Type B pancreatic cell (in vitro differentiated cells): ENCODE measurements at places on chromosomes 7 and 10.

GRCh38 chr7:69919426-69920111 lies 321.3 kb downstream of the AUTS2 start:
- no peak for DNase-seq

- DNase-seq, result peak; percentile 80
These were observed 588 bp downstream of the GLI3 start for GRCh38 chr7:42236266-42236975.

DNA sequence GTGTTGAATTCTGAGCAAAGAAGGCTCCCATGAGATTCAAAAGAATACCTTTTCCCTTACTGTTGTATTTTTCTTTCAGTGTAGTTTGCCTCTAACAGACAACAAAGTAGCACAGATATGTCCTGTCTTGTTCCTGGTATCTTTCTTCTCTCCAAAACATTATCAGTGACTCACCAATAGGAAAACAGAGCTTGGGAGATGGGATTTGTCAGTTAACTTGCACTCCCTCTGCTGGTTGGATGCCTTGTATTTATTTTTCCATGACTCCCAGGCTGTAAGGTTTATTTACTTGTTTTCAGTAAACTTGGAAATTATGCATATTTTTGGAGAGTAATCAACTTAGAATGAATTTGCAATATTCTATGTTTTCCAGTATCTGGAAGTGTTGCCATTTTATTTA lies 129.7 kb downstream of the SAMD9 start:
- no peak for DNase-seq

DNA sequence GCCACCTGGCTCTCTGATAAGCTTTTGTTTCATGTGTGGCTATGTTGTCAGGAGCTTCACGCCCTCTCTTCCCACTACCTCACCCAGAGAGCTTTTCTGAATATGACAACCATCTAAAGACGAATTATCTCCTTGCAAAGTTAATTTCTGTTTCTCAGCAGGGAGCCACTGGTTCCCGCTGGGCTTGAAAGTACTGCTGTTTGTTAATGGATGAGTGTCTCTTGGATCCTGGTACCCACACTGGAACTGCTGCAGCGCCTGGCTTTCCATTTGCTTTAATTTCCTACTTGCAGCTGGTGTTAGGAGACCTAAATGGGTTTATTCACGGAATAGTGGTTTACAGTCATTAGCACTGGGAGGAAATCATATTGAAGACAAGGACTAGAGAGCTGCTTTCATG lies 267.9 kb upstream of the LRGUK start:
- no peak for DNase-seq

GRCh38 chr7:82715344-82715743 lies 271.8 kb upstream of the CACNA2D1 start:
- DNase-seq, result no peak

DNA sequence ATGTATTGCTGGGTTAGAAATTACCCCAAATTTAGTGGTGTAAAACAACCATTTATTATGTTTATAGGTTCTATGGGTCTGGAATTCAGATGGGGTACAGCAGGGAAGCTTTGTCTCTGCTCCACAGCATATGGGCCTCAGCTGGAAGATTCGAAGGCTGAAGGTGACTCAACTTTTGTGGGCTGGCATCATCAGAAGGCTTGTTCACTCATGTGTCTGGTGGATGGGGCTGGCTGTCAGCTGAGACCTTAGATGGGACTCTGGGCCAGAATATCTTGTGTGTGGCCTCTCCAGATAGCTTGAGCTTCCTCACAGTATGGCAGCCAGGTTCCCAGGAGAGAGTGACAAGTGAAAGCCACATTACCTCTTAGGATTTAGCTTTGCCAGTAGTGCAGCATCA lies 45.9 kb downstream of the ZNF503 start:
- DNase-seq, result no peak

DNA sequence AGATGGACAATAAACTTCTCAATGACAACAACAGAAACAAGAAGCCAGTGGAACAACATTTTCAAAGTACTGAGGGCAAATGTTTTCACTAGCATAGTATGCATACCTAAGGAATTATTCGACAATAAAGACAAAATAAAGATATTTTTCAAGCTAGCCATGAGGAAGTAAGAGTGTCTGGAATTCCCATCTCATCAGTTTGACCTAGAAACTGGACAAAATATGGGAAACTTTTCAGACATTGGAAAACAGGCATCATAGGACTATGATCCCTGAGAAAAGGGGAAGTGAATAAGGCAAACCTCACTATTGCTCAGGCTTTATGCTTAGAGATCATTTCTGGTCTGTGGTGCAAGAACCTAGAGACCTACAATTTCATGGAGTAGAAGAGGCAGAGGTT lies 86.3 kb downstream of the OAT start:
- DNase-seq, result no peak

GRCh38 chr10:76675951-76676587 lies 961.5 kb downstream of the KCNMA1 start:
- no peak for DNase-seq

GRCh38 chr7:123346766-123347165 lies 147.0 kb upstream of the SLC13A1 start:
- DNase-seq, result no peak

DNA sequence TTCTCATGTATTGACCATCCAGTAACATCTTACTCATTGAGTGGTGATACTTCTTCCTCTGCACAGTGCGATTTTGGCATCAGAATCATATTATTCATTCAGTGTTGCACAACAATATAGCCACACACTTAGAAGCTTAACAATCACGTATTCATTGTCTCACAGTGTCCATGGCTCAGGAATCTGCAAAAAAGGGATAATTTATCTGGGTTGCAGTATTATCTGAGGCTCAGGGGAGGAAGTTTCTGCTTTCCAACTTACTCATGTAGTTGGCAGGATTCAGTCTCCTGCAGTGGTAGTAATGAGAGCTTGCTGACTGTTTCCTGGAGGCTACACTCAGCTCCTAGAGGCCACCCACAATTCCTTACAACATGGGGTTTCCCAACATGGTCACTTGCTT lies 803.6 kb downstream of the SORCS1 start:
- DNase-seq, result no peak

DNA sequence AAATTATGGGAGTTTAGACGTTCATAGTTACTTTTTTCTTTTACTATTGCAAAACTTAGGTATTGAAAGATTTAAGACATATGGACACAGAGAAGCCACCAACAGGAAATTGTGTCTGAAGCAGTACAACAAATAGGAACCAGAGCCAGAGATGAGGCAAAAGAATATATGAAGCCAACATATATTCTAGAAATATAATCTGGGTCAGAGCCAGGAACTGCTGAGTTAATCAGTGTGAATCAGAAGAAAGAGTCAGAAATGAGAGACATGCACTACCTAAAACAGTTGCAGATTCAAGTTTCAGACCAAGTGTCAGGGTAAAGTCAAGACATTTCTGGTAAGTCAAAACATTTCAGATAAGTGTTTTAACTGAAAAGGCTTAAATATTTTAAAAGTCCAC lies 67.7 kb downstream of the DGKB start:
- no peak for DNase-seq

DNA sequence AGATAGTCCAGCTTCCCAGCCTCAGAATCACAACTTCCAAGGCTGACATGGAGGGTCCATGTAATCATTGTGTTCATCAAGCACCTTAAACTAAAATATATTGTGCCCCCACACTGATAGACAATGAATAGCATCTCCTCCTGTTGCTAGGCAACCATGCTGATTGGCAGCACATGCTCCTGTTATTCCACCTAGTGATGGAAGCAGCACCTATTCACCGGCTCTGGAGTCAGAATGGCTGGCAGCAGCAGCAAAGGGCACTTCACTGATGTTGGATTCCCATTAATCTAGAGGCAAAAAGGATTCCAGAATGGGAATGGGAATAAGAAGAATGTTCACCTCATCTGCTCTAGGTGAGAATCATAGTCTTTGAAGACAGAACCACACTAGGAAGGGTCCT lies 55.0 kb downstream of the RELN start:
- no peak for DNase-seq

- DNase-seq, result no peak
These were observed 18.2 kb downstream of the ANLN start for GRCh38 chr7:36407636-36408550.

DNA sequence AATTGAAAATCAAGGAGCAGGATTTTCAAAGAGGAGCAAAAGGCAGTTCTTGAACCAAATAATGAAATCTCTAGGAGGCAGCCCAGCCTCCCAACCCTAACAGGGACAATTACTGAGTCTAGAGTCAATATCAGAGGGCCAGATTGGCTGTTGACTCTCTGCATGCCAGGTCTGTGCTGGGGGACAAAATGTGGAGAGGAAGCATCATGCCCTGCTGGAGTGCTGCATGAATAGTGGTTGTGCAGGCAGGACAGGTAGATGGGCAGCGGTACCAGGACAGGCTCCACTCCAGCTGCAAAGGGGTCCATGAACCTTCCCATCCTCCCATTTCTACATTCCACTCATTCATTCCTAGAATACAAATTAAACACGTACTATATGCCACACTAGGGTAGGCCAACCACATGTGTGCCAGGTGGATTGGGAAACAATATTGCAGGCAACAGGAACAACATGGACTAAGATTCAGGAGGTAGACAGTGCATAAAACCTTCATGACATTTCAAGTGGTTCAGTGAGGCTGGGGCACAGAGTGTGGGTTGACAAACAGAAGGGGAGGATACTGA lies 30.4 kb upstream of the MAT1A start:
- no peak for DNase-seq

GRCh38 chr7:114008696-114009095 lies 89.9 kb upstream of the PPP1R3A start:
- no peak for DNase-seq

GRCh38 chr10:105159268-105159667 lies 518.2 kb downstream of the SORCS3 start:
- DNase-seq, result no peak

DNA sequence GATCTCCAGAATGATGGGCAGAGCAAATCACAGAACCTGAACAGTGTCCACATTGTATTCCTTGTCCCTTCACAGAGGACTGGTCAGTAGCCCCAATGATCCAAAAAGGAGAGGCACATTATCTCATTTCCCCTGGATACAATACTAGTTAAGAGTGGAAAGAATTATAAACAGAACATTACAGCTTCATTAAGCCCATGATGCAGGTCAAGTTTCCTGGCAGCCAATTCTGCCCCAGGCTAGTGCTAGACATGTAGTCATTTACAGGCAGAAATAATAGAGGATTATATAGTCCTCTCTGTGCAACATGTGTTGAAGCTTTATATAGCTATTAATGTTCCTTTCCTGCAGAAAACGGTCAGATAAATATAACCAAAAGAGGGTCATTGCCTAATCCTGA lies 124.3 kb upstream of the WNT16 start:
- DNase-seq, result no peak

DNA sequence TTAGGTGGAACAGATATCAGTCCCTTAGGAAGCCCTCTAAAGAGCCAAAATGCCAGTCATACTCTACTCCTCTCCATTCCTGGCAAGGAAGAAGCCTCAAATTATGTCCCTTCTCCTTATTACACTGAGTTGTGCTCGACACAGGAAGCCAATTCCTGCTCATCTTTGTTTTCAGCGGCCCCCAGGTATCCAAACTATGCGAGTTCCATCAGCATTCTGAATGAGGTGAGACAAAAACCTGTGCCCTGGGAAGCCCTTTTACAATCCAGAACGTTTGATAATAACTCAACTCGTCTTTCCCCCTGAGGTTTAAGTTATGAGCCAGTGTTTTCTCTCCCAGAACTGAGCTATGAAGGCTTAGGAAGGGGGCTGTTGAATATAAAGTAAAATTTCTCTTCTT lies 580.5 kb downstream of the NXPH1 start:
- DNase-seq, result no peak

- DNase-seq, result no peak
These were observed 70.5 kb downstream of the CPXM2 start for GRCh38 chr10:123821136-123821535.

GRCh38 chr10:37754538-37755323 lies 102.7 kb downstream of the ZNF248 start:
- no peak for DNase-seq

GRCh38 chr7:2663121-2663886 lies 24.7 kb upstream of the AMZ1 start:
- DNase-seq, result no peak

- no peak for DNase-seq
These were observed 27.4 kb downstream of the STEAP4 start for GRCh38 chr7:88279323-88279722.

DNA sequence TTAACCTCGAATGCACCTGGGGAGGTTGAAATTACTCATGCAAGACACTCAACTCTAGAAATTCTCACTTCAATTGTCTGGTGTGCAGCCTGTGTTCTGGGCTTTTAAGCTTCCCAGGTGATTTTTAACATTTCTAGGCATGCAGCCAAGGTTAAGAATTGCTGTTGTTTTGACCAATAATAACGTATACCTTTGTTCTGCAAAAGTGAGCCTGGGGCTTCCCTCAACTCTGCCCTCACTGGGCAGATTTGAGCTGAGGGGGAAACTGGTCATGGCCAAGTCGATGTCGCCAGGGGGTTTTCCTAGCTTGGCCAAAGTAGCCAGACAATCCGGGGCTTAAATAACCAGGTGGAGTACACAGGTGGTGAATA lies 568 bp downstream of the PRSS2 start:
- no peak for DNase-seq

DNA sequence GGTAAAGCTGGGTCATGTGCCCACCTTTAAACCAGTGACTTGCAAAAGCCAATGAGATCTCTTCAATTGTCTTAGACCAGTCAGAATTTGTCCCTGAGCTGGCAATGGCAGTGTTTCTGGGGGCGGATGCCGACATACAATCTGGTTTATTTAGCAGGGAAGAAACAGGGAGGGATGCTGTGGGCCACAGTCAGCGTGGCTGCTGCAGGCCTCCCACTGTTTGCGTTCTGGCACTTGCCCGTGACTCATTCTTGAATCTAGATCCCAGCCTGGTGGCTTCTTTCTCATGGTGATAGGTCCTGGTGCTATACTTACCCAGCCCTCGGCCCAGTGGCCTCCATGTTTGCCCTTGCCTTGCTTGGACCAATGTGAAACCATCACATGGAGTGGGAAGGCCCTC lies 3.1 kb upstream of the CPA1 start:
- no peak for DNase-seq

GRCh38 chr10:86823565-86823964 lies 67.1 kb downstream of the BMPR1A start:
- no peak for DNase-seq

DNA sequence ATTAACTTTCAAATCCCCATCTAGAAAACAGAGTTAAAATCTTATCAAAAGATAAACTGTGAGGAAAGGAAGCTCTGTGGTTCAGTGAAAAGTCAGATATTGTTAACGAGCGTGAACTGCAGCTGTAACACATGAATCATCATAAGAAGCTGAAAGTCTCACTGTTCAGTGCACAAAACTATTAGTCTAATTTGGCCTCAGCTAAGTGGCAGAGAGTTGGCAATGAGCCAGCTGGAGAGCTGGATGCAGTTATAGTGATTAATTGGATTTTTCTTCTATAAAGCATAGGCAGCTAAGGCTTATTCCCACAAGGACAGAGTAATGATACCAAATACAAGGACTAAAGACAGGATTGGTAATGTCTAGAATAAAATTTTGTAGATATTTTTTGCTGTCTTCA lies 101.1 kb upstream of the ABCB5 start:
- no peak for DNase-seq

DNA sequence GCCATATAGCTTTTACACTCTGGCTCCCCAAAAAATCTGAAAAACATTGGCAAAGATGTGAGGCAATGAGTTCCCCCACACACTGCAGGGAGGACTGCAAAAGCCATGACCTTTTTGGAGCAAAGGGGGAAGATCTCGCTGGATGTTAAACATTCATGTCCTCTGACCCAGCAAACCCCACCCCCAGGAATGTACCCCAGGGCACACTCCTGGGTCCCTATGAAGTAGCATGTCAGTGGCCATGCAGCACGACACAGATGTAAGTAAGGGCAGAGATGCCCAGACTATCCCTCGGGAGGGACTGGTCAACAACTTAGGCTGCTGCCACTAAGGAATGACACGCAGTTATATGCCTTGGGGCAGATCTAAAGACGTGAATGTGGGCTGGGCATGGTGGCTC lies 100.6 kb downstream of the DLG5 start:
- no peak for DNase-seq
